ENCODE measurements at places on chromosomes 5 and 9.

- no peak for DNase-seq
Observed at GRCh38 chr5:7245121-7245651, 150.8 kb upstream of the ADCY2 start.

DNA sequence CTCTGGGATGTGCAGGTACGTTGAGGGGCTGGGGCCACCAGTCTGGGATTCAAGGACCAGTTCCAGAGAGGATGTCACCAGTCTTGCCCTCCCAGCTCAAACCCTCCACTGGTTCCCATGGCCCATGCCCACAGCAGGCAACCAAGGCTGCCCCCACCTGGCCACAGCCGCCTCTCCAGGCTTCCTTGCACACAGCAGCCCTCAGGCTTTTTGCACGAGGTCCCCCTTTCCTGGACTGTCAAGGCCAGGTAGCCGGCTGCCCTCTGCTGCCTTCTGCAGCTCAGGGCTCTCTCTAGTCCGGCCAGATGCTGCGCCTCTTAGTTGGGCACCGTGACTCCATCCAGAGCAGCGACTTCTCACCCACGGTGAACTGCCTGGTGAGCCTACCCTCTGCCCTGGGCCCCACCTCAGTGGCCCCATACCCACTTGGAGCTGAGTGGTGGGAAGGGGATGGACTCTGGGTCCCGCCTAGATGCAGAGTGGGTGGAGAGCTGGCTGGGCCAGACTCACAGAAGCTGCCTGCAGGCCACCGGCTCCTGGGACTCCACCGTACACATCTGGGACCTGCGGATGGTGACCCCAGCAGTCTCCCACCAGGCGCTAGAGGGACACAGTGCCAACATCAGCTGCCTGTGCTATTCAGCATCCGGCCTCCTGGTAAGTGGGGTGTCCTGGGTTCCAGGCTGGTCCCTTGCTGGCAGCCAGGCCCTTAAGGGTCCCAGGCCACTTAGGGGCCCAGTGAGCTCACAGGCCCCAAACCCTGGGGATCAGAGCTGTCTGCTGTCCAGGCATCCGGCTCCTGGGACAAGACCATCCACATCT lies 2.9 kb downstream of the WDR38 start:
- peak; percentile 54 for DNase-seq

GRCh38 chr5:89572696-89573095 lies 689.7 kb upstream of the MEF2C start:
- no peak for DNase-seq

- peak; percentile 58 for DNase-seq
Observed at GRCh38 chr9:116149844-116150243, 3.7 kb upstream of the PAPPA start.

- DNase-seq, result no peak
Observed at GRCh38 chr5:69261034-69261433, 26.3 kb downstream of the CDK7 start.

DNA sequence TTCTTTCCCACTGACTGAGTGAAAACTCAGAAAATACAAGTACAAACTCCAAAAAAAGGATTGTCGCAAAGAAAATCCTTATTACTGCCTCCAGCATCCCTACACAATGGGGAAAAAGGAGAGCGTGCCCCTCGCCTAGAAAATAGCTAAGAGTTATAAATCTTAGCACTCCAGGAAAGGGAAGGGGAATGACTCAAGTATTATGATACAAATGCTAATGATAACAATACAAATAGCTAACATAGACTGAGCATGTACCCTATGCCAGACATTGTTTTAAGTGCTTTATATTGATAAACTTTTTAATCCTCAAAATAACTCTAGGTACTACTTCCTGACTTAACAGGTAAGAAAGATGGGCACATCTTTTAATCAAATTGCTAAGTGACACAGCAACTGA lies 70.8 kb upstream of the VCAN start:
- DNase-seq, result no peak

DNA sequence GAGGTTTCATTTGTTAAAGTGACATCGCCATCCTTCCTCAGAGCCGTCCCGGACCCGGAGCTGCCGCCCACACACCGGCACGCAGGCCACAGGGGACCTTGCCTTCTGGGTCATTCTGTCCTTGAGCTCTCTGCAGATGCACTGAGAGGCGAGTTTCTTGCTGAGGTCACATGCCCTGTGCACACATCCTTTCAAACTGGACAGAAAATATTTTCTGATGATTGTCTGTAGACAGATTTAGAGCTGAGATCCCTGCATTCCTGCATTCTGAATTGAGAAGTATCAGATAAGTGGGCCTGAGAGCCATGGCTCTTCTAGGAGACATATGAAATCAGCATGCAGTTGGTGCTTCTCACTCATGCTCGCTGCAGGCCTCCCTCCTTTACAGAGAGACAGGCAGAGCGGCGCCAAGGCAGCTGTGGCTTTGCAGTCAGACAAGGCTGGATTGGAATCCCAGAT lies 25.4 kb downstream of the BOD1 start:
- DNase-seq, result peak; percentile 94

GRCh38 chr5:138601444-138601843 lies 26.2 kb upstream of the HSPA9 start:
- DNase-seq, result peak; percentile 79

GRCh38 chr9:137265496-137266161 lies 10.5 kb downstream of the NELFB start:
- no peak for DNase-seq

- no peak for DNase-seq
Observed at GRCh38 chr9:14926941-14927624, 16.9 kb upstream of the FREM1 start.

DNA sequence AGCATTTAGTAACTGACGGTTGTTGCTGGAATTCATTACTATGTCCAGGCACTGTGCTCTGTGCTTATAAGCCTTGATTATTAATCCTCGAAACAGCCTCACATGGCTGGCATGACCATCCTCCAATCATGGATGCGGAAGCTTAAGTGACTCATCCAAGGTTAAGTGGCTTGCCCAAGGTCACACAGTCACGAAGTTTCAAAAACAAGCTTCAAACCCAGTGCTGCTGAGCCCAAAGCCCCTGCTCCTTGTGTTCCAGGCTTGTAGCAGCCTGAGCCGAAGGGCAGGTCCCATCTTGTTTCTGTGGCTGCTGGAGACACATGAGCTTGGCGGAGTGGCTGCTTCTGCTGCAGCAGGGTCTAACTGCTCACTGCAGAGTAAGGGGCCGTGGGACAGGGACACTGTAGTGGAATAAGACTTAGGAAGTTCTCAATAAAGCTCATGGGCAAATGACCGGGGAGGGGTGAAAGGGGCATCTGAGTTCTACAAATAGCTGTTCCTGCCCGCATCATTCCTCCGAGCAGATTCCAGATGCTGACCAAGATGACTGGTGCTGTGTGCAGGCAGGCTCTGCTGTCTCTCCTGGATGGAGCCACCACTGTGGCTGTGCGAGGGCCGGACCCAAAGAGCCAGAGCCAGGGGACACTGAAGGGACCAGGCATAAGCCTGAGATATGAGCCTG lies 32.4 kb downstream of the WHRN start:
- DNase-seq, result no peak

DNA sequence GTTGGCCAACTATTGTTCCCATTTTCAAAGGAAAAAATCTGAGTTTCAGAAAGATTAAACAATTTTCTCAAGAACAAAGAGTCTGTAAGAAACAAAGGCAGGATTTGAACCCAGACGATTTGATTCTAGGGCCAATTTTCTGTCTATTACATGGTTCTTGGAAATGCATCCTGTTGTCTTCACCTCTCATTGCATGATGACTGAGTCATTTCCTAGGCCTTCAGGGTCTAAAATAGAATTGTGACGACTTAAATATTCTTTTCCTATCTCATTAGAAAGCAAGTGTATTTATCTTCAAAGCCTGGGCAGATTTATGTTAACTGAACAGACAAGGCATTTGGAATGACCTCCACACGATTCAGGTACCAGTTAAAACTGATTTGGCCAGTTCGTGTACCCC lies 512.9 kb downstream of the NTRK2 start:
- DNase-seq, result no peak

DNA sequence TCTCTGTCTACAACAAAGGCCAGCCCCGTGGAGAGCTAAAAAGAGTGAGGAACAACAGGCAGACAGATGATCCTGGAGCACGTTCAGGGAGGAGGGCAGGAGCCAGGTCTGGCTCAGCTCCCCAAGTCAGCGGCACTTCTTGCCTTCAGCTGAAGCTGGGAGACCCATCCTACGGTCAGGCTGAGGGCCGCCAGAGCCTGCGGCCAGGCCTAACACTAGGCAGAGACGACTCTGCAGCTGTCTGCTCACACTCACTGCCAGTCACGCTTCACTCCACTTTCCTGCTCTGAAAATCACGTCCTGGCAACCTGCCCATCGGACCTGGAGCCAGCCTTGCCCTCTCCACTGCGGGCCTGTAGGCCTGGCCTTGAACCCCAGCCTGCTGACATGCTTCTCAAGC lies 160.9 kb upstream of the LHFPL2 start:
- DNase-seq, result no peak

DNA sequence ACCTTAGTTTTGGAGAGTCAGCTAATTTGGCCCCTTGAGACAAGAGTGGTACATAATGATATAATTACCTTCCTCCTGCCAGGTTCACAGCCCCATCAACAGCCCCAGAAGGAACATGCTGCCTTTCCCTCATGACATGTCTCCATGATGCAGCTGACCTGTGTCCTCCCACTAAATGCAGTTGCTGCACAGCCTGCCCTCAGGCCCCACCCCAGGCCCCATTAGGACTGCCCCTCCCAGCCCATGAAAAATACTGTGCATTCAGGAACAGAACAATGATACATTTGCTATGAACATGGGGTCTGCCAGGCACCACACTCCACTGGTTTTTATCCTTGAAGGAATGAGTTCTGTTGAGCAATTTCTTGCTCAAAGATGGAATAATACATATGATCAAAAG lies 176.4 kb downstream of the C5orf15 start:
- no peak for DNase-seq

- no peak for DNase-seq
Observed at GRCh38 chr5:180636403-180637075, 12.9 kb downstream of the FLT4 start.

DNA sequence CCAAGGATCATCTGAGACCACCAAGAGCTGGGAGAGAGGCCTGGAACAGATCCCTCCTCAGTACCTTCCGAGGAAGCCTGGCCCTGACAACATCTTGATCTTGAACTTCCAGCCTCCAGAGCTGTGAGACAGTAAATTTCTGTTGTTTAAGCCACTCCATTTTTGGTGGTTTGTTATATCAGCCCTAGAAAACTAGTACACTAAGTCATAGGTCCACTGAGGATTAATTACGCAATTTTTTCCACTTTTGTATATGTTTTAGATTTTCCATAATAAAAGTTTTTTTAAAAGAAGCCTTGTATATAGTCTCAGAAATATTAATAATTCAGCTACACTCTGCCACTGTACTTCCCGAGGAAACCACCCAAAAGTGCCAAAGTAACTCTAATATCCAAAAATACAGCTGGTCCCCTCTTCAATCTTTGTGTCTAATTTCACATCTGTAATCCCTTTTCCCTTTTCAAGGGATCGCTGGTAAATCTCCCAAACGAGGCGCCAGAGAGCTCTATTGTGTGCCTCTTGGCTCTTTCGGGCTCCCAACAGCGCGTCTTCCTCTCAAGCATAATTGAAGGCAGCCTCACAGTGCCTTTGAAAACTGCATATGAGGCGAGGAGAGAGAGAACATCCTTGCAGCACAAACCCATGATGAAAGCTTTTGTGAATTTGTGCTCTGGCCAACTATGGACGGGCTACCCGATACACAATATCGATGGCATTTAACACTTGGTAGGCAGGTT lies 32.7 kb downstream of the PRUNE2 start:
- no peak for DNase-seq

GRCh38 chr9:21542787-21543186 lies 60.7 kb upstream of the IFNE start:
- DNase-seq, result no peak

- no peak for DNase-seq
Observed at GRCh38 chr5:59152701-59153245, 569.9 kb downstream of the RAB3C start.

- DNase-seq, result no peak
Observed at GRCh38 chr5:131466171-131466766, 168.8 kb downstream of the RAPGEF6 start.

- DNase-seq, result no peak
Observed at GRCh38 chr5:32955814-32956213, 244.7 kb downstream of the NPR3 start.

DNA sequence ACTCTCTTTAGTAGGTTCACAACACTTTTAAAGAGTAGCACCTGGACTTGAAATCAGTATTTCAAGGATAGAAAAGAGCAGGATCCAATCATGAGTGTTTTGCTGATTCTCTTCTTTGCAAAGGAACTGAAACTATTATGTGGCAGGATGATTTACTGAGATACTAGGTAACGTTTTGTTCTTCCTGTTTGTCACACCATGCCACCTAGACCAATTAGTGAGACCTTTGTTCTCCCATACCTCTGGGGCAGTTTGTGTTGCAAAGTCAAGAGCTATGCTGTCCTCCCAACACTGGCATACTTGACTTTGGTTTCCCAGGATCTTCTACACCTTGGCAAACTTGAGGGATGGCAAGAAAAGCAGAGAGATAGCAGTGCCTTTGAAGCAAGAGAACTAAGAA lies 43.4 kb downstream of the PPP1R2B start:
- no peak for DNase-seq

DNA sequence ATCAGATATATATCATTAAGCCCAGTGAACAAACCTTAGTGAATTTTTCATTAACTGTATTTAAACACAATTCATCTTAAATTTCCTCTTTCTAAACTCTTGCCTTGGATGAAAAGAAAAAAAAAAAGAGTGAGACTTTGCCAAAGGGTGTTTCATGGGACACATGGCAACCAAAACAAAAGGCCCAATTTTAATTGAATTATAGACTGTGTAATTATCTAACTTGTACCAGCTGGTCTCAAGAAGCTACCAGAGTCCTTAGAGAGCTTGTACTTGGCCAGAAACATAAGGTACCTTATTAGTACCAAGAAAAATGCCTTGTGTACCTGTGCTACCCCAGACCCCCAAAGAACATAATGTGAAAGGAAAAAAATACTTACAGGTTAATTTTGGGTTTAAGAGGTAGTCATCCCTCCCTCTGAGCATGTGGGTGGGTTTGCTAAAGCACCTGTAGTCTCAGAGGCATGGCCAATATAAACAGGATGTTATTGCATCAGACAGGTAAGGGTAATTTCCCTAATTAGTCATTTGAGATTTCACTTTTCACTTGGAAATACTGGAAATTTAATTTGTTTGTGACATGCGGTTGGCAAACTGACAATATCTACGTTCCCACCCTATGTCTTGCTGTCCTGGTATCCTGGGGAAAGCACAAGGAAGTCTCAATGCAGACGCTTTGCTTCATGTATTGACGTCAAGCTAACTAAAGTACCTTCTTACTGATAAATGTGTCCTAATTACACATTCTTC lies 90.1 kb downstream of the SNCAIP start:
- no peak for DNase-seq

DNA sequence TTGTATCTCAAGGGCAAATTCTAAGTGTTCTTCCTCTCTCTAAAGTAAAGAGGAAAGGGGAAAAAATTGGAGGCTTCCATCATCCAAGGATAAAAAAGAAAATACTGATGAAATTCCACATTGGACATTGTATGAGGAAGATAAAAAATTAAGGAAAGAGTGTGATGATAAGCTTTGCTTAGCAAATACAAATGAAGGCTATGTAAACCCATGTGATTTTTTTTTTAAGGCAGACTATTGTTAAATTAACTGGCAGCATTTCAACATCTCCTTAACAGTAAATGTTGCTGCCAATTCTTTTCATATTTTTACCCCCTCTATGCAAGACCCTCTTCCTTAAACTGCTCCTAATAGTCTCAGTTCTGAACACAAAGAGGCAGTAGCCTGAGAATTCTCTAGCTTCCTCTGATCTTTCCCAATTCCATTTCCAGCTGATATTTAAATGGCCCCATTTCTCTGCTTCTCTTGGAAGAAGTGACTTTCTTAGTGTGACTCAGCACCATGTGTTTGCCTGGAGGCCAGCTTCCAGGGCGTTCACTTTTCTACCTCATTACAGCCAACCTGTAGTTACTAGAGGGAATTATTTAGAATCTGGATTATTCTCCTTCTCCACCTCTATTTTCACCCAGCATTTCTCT lies 159.7 kb downstream of the TLE1 start:
- no peak for DNase-seq

Measured in T47D (cell line).